ENCODE measurements at places on chromosomes 16 and 17.

- DNase-seq: no peak
Measured at GRCh38 chr16:66720766-66721165, 24.2 kb upstream of the CMTM4 start.

DNA sequence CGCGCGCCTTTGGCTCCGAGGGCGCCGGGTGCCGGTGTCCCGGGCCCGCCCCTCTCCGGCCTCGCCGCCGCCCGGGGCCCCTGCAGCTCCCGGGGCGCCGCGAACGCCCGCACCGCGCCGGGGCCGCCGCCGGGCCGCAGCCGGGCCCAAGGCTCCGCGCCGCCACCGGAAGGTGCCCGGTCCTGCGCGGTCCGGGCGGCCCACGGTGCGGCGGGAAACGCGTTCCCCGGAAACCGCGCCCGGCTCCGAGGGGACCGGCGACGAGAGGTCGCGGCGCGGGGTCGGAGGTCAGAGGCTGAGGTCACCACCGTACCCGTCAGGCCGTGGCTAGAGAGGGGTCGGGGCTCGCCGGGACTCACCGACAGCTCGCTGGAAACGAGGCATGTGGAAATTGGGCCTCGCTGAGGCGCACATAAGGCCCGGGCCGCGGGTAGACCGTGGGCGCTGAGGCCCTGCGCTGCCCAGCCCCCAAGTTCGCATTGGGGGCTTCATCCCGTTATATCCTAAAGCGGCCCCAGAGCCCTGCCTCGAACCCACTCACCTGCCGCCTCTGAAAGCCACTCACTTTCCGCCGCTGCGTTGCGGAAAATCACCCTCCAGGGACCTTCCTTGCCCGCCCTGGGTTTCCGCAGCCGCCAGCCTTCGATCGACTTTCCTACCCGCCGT lies at the start of gene DUS1L:
TSS of gene DUS1L (minus strand) at position 167 of the 666 bp plus-strand sequence. CDS start 745 bp downstream, outside the sequence.
- DNase-seq: peak; percentile 75

DNA sequence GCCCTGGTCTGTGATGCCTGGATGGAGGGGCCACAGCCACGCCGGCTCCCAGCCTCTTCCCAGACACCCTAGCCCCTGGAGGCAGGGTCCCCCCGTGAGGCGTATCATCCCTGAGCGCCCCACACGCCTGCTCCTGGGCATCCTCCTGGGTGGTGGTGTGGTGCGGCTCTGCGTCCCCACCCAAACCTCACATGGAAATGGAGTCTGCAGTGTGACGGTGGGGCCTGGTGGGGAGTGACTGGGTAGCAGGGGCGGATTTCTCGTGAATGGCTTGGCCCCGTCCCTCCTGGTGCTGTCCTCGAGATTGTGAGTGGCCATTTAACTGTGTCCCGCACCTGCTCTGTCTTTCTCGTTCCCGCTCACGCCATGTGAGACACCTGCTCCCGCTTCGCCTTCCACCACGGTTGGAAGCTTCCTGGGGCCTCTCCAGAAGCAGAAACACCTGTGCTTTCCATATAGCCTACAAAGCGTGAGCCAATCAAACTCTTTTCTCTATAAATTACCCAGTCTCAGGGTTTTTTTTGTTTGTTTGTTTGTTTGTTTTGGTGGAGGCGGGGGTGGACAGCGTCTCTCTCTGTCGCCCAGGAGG lies 5.9 kb upstream of the SSTR5 start:
- DNase-seq: no peak

GRCh38 chr17:17051791-17052461 lies 9.7 kb downstream of the MPRIP start:
- DNase-seq: no peak

DNA sequence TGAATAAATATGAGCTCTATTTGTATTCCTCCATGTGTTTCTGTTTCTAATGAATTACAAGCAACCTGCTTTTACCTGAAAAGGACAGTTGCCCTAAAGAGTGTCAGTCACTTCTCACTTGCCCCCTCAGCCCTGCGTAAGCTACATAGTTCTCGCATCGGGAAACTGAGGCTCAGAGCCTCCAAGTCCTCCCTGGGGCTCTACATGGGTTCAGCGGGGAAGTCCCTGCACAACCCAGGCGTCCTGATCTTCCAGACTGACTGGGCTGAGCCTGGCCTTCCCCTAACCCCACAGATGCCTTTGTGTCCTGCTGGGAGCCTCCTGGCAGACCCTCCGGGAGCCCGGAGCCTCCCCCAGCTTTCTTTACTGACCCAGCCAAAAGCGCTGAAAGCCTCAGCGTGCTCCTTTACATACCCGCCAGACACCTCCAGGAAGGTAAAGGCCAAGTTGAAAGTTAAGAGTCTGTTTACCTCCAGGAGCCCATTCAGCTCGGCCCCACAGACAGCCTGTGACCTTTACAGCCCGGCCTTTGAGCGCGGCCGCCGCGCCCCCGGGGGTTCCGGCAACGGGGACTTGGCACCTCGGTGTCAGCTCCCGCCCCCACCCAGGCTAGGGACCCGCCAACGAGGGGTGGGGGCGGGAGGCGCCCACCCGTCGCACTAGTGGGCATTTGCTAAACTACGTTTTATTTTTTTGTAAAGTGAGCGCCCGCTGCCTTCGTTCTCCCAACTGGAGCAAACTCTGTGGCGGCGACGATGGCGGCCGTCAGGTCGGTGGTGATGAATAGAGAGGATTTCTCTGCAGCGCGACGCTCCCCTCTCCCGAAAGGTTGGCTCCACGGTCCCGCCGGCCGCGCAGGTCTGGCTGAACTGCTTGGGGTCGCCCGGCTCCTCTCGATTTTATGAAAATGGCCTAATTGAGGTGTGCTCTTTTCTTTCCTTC lies 4.4 kb upstream of the HOXB13 start:
- no peak for DNase-seq

DNA sequence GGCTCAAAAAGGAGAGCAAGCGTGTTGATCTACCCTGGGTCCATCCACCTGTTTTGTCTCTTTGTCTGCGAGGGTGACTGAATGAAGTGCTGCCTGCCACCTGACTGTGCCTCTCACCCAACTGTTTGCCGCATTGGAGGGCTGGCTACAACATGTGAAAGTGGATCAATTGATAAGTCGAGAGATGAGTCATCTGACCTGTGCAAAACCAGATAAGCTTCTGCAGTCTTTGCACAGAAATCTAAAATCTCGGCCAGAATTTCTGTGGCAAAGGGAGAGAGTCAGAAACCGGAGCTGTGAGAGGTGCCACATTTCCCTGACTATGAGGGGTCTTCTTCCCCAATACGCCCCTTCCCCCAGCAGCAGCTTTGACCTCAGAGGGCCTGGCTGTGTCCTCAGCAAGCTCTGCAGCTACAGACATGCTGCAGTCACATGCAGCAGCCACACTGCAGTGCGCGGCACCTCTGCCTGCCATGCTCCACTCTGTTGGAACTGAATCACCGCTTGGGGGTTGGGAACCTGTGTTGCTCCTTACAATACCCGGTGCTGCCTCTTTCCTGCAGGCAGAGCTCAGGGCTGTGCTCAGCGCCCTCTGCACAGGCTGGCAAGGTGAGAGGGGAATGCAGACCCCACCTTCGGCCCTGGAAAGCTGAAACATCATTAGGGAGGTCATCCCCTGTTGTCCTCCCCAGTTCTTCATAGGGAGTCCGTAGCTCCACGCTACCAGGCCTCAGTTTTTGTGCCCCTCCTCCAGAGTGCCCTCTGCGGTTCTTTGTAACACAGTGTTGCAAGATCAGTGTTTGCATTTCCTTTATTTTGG lies 16.2 kb upstream of the HAS3 start:
- DNase-seq: peak; percentile 39

DNA sequence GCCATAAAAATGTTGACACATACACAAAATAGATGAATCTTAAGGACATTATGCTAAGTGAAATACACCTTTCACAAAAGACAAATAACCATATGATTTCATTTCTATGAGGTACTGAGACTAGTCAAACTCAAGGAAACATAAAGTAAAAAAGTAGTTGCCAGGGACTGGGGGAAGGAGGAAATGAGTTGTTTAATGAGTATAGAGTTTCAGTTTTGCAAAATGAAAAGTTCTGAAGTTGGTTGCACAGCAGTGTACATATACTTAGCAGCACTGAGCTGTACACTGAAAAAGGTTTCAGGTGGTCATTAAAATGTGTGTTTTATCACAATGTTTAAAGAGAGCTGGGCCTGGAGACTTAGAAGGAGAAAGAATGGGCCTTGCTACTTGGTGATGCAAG lies 4.7 kb upstream of the SLC13A2 start:
- DNase-seq: peak; percentile 13

GRCh38 chr16:19389246-19389645 lies 28.4 kb upstream of the TMC5 start:
- DNase-seq: peak; percentile 43

DNA sequence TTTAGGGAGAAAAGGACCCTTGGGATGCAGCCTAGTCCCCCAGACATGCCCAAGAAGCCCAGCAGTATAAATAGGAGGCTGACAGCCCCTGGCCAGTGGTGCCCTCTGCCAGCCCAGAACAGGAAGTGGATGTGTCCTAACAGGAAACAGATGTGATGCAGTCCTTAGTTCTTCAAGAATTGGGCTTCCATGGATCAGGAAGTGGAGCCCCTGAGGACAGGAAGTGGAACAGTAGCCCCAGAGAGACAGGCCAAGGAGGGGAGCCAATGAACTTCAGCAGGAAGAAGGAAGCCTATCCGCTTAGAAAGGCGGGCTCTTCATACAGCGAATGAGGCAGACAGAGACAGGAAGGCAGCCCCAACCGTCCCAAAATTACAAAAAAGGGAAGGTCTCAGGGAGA lies 7.2 kb downstream of the CTF1 start:
- no peak for DNase-seq

DNA sequence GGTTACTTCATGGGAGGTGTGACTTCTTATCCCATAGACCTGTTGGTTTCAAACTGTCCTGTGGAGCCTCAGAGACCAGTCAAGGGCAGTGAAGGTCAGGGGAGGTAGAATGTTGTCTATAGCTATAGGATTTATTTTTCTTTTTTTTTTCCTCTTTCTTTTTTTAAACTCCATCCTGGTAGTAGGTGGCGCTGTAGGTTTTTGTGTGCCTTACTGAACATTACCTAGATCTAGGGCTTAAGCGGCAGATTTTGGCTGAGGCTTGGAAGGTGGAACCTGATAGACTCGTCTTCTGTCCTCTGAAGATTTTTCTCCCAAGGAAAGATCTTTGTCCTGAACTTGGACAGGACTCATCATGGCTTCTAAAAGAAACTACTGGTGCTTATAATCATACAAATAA lies 8.2 kb upstream of the LASP1NB start:
- DNase-seq: no peak

GRCh38 chr16:12553191-12553590 lies 250.5 kb downstream of the CPPED1 start:
- DNase-seq: no peak

DNA sequence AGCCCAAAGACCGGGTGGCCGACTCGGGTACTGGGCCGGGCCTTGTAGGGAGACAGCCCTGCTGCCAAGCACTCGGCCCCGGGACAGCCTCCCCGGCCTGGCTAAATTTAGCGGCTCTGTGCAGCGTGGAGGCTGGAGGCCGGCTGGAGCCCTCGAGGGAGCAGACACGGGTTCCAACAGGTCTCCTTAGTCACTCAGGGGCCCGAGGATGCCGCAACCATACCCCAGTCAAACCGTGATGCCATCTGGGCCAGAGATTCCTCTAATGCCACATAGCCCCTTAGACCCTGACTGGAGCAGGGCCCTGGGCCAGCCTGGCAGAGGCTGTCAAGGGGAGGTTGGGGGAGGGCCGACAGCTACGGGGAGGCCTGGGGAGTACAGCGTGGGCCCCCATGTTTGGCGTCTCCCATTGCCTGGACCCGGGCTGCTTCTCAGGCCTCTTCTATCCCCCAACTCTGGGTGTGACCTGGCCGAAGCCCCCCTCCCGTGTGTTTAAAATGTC lies 2.9 kb upstream of the P2RX1 start:
- no peak for DNase-seq

DNA sequence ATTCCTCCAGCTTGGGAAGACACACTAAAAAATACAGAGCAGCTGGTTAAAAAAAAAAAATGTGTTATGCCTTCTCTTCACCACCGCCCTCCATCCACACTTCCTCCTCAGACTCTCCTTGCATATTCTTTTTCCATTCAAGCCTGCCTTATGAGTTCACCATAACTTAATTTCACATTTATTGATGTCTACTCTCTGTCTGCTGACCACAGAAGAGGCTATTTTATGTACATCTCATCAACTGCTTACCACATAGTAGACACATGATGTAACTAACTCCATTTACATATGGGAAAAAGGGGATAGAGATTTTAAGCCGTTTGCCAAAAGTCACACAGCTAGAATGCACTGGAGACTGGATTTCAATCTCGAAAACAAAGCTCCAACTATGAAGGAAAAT lies 409.8 kb downstream of the CDH11 start:
- DNase-seq: no peak

DNA sequence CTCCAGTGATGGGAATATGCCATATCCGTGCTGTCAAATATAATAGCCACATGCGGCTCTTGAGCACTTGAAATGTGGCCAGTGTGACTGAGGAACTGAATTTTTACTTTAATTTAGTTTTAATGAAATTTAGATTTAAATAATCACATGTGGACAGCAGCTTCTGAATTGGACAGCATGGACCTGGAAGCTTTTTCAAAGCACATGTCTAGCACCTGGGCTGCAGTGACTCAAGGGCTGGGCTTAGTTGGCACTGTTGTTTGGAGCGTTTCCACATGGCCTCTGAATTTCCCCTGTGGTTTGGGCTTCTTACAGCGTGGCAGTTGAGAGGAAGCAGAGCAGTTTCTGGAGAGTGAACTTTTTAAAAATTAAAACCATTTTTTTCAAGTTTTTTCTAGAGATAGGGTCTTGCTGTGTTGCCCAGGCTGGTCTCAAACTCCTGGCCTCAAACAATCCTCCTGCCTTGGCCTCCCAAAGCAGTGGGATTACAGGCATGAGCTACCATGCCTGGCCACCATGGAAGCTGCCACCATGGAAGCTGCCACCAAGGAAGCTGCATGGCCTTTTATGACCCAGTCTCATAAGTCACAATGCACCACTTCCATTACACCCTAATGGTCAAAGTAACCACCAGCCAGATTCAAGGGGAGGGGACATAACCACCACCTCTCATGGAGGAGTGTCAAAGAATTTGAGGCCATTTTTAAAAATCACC lies 6.7 kb upstream of the TOB1 start:
- DNase-seq: peak; percentile 67

GRCh38 chr17:35022536-35023063 lies 40.9 kb downstream of the RFFL start:
- DNase-seq: peak; percentile 82

- DNase-seq: no peak
Measured at GRCh38 chr17:57496382-57496781, 240.1 kb downstream of the MSI2 start.

GRCh38 chr17:29807520-29808361 lies 122.3 kb downstream of the SSH2 start:
- peak; percentile 71 for DNase-seq

DNA sequence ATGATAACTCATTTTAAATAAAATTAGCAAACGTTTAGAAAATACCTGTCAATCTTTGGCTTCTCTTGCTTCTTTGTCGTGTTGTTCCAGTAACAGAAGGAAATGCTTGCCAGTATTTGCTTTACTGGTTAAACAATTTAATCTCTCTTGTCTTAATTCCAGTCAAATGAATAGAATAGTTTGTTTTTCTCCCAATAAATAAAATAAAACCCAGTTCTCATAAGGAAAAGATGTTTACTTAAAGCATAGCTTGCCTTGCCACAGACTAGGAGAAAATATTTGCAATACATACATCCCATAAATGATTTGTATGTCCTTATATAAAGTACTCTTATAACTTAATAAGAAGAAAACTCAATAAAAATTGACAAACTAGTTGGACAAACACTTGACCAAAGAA lies 43.9 kb upstream of the TEKT3 start:
- no peak for DNase-seq

- no peak for DNase-seq
Measured at GRCh38 chr16:58451945-58452401, 48.0 kb upstream of the NDRG4 start.

GRCh38 chr16:27517664-27518063 lies 32.0 kb downstream of the GTF3C1 start:
- no peak for DNase-seq
